T-helper 17 cell (primary cell): ENCODE measurements at places on chromosomes 3 and 15. TPM values are rescaled to one million over a fixed set of nuclear protein-coding genes. Genes with fewer than 3 reads are reported as not detected.
A peak's percentile ranks its signal among the peaks of the same experiment; 100 is the strongest.

CPNE9 gene
- not detected for total RNA-seq

GRCh38 chr15:100284191-100284590, 57.6 kb downstream of the ADAMTS17 start:
- H3K27me3 ChIP-seq = no peaks in the 10 kb centered on the region
- H3K36me3 ChIP-seq = peaks cover 12% of the 10 kb centered on the region
- H3K4me3 ChIP-seq = no peak overlapping the region
- H3K27ac ChIP-seq = no peak overlapping the region
- no peak for DNase-seq

GRCh38 chr3:24220859-24221657, 273.6 kb downstream of the THRB start:
- no peaks in the 10 kb centered on the region for H3K4me1 ChIP-seq
- DNase-seq = no peak
- no peaks in the 10 kb centered on the region for H3K36me3 ChIP-seq
- H3K4me3 ChIP-seq = no peak overlapping the region
- peaks cover 31% of the 10 kb centered on the region for H3K27me3 ChIP-seq

DNA sequence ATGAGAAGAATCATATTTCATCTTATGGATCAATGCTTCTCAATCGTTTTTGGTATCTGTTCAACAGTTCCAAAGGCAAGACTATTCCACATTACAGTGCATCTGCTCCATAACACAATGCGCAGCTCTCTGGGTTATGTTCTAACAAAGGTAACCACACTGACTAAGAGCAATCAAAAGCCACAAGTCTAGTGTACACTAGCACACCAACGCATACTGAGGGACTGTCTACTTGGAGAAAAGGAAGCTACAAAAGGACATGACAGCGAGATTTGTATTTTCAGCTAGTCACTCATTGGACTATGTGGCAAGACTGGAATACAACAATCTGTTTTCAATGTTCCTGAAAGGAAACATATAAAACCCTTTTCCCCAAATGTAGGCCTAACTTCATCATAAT, 35.8 kb downstream of the SETD2 start:
- no peaks in the 10 kb centered on the region for H3K27me3 ChIP-seq
- H3K4me1 ChIP-seq = peaks cover 25% of the 10 kb centered on the region
- H3K36me3 ChIP-seq = peaks cover 7% of the 10 kb centered on the region

GRCh38 chr3:9897408-9898372, 5.0 kb upstream of the IL17RE start:
- H3K27ac ChIP-seq = peak overlapping the region; percentile 63
- peaks cover 46% of the 10 kb centered on the region for H3K4me1 ChIP-seq
- DNase-seq = no peak
- H3K4me3 ChIP-seq = no peak overlapping the region

DNA sequence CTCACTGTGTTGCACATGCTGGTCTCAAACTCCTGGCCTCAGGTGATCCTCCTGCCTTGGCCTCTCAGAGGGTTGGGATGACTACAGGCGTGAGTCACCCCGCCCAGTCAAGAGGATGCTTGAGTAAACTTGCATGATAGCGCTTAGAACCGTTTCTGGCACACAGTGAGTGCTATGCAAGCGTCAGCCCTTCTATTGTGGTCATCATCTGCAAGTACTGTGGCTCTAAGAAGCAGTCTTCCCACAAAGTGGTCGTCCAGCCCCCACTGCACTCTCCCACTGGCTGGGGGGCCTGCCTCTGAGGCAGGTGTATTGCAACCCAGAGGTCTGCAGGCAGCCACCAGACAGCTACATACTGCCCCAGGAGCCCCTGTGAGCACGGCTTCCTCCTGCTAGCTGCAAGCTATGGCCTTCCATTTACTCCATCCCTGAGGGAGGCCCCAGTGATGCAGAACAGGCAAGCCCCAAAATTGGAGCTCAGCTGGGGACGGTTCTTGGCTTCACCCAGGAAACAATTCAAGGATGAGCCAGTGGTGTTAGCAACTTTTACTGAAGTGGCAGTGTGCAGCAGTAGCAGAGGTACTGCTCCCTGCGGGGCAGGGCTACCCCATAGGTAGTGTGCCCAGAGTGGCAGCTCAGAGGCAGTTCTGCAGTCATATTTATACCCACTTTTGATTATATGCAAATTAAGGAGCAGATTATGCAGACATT, 95.4 kb downstream of the LSM3 start:
- no peak overlapping the region for H3K27ac ChIP-seq
- DNase-seq = no peak
- H3K4me1 ChIP-seq = peaks cover 2% of the 10 kb centered on the region
- H3K36me3 ChIP-seq = peaks cover 3% of the 10 kb centered on the region
- H3K27me3 ChIP-seq = peaks cover 29% of the 10 kb centered on the region

DNA sequence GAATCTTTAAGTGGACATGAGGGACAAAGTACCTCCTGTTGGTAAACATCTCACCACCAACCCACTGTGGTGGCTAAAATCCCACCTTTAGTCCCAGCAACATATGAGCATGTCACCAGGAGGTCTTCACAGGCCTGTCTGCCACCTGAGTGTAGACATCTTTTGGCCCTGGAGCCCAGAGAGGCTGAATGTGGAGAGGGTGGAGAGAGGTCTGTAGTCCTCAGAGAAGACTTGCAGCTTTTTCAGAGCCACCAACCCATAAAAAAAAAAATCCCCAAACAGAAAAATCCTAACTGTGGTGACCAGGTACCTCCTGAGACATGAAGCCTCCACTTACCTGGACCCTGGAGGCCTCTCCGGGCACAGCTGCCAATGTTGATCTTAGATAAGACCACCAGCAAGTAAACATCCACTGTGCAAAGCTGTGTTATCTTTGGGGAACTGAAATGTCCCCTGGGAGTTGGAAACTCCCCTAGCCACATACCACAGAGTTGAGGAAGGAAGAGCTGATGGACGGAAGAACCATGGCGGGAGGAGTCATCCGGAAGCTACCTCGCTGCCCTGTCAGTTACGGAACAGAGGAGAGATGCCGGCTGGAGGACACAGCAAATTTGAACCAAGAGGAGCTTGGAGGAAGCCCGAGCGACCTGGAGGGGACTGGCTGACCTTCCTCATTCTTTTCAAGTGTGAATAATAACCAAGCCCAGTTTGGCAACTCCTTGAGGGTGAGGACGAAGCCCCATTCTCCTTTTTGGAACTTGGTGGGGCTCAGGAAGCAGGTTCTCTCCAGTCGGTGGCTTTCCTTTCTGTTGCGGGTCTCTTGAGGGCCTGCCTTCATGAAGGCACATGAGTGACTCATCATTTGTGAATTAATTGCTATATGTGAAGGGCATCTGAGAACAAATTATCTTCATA, at the start of gene GHRL:
Gene GHRL, minus strand, starts transcription at position 443 of the 915 bp plus-strand sequence. CDS start 2,767 bp downstream, outside the sequence.
- no peaks in the 10 kb centered on the region for H3K27me3 ChIP-seq
- peaks cover 11% of the 10 kb centered on the region for H3K4me1 ChIP-seq
- peak within 1 kb of the TSS; percentile 91 for H3K27ac ChIP-seq
- no peak within 1 kb of the TSS for H3K4me3 ChIP-seq
- no peak for DNase-seq

GRCh38 chr3:40287248-40287647, 22.3 kb upstream of the EIF1B start:
- no peak overlapping the region for H3K27ac ChIP-seq
- DNase-seq = no peak
- H3K4me3 ChIP-seq = no peak overlapping the region
- peaks cover 2% of the 10 kb centered on the region for H3K4me1 ChIP-seq

PRSS50 gene
- not detected for total RNA-seq

- H3K4me3 ChIP-seq = no peak overlapping the region
- no peaks in the 10 kb centered on the region for H3K27me3 ChIP-seq
- H3K4me1 ChIP-seq = peaks cover 10% of the 10 kb centered on the region
- no peak overlapping the region for H3K27ac ChIP-seq
- peak; percentile 43 for DNase-seq
Observed at GRCh38 chr3:141644931-141645330, 93.2 kb upstream of the RNF7 start.

TAGLN3 gene
- not detected for total RNA-seq

DNA sequence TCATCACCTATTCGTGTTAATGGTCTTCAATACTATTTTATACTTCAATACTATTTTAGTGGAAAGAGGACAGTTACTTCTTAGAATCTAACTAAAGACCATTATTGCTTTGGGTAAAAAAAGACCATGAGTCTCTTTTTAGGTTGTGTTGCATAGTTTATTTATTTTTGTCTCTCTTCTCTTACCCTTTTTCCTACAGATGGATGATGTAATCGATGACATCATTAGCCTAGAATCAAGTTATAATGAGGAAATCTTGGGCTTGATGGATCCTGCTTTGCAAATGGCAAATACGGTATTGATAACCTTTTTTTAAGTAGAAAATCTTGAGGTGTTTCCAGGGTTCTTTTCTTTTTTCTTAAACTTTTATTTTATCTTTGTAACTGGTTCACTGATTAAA, 58.5 kb upstream of the SAMMSON start:
- H3K27me3 ChIP-seq = peaks cover 5% of the 10 kb centered on the region
- no peaks in the 10 kb centered on the region for H3K4me1 ChIP-seq
- H3K4me3 ChIP-seq = no peak overlapping the region
- no peak overlapping the region for H3K27ac ChIP-seq
- DNase-seq = no peak

DNA sequence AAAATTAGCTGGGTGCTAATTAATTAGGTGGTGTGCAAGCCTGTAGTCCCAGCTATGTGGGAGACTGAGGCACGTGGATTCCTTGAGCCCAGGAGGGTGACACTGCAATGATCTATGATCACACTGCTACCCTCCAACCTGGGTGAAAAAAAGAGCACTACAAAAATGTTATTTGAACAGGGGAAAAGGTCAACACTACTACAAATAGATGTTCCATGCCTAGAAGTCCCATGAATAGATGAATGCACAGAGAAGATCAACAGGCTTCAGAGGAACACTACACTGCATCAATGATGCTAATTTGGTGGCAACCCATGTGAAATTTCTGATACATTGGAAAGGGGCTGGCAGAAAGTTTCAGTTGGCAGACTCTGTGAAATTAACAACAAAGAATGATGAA, 105.4 kb upstream of the FHIT start:
- DNase-seq = no peak
- H3K36me3 ChIP-seq = no peaks in the 10 kb centered on the region
- H3K4me3 ChIP-seq = no peak overlapping the region
- peaks cover 12% of the 10 kb centered on the region for H3K27me3 ChIP-seq
- no peak overlapping the region for H3K27ac ChIP-seq

DNA sequence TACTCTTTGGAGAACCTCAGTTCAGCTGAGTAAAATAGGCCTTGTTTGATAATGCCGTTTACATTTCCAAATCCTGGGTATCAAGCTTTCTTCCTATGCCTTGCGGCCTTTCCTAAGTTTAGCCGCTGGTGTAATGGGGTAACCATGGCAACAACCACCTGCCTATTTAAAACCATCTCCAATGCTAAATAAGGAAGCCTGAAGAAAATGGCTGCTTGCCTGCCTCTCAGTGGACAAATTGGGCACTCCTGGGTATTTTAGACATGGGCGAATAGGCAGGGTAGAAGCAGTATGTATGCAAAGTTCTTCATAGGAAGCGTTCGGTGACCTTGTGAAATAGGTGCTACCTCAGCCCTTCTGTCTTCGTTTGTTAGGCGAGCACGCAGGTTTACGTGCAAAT, 122.7 kb downstream of the DGKG start:
- no peak overlapping the region for H3K4me3 ChIP-seq
- no peak for DNase-seq
- H3K27ac ChIP-seq = no peak overlapping the region
- H3K4me1 ChIP-seq = peaks cover 12% of the 10 kb centered on the region

- no peak for DNase-seq
- H3K4me1 ChIP-seq = peaks cover 31% of the 10 kb centered on the region
- H3K27ac ChIP-seq = no peak overlapping the region
- no peaks in the 10 kb centered on the region for H3K27me3 ChIP-seq
- no peak overlapping the region for H3K4me3 ChIP-seq
Observed at GRCh38 chr3:45612918-45613602, 18.5 kb downstream of the LIMD1 start.

C3orf70 gene
- total RNA-seq = not detected

DNA sequence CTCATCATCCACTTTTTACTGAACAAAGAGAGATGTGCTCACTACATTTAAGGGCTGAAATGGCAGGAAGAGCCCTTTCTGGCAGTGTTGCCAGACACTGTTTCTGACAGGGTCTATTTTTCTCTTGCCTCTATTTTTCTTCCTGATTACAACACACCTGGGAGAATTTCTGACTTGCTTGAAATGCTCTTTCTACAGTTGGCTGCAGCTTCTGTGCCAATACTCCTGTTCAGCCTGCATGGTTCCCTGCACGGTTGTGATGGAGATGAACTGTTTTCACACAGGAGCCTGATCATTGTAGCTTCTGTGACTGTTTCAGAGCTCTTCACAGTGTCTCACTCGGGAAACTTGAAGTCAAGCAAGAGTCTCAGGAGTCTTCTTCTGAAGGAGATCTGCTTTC, 83.0 kb upstream of the DLG1 start:
- no peaks in the 10 kb centered on the region for H3K36me3 ChIP-seq
- H3K27ac ChIP-seq = no peak overlapping the region
- peaks cover 31% of the 10 kb centered on the region for H3K27me3 ChIP-seq
- peaks cover 5% of the 10 kb centered on the region for H3K4me1 ChIP-seq
- no peak overlapping the region for H3K4me3 ChIP-seq

DNA sequence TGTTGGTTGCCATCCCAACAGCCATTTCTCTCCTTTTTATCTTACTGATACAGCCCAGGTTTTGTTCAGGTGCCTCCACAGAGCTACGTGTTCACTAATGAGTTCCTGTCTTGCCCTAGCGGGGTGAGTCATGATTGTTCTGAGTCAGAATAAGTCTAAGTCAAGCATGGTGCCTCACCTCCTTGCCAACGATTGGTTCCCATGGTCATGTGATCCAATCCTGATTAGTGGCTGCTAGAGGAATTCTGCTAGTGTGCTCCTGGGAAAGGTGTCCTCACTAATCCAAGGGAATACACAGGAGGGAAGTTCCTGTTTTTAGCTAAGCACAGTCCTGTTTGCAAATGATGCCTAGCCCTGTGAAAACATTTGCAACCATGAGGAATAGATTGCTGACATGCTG, 99.8 kb downstream of the NSUN3 start:
- no peak overlapping the region for H3K27ac ChIP-seq
- peaks cover 24% of the 10 kb centered on the region for H3K27me3 ChIP-seq
- no peaks in the 10 kb centered on the region for H3K36me3 ChIP-seq
- no peak for DNase-seq
- no peak overlapping the region for H3K4me3 ChIP-seq

GOLGA8J gene
- not detected for total RNA-seq
